ENCODE measurements at places on chromosomes 11 and 22.

DNA sequence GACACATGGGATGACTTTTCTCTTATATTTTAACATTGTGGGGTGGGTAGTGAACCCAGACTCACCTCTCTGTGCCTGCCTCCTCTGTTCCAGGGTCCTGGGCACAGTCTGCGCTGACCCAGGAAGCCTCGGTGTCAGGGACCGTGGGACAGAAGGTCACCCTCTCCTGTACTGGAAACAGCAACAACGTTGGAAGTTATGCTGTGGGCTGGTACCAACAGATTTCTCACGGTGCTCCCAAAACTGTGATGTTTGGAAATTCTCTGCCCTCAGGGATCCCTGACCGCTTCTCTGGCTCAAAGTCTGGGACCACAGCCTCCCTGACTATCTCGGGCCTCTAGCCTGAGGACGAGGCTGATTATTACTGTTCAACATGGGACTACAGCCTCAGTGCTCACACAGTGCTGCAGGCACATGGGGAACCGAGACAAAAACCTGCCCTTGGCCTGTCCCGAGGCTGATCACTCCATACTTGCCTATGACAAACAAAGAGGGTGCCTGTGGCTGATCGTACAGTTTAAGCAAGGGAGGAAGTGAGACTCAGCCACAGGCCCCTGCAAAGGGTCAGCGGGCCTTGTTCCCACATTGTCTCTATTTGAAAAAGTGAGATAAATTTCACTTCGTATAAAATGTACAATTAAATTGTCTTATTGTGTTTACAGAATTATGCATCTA, 43.7 kb upstream of the TOP3B start:
- no peak for DNase-seq

DNA sequence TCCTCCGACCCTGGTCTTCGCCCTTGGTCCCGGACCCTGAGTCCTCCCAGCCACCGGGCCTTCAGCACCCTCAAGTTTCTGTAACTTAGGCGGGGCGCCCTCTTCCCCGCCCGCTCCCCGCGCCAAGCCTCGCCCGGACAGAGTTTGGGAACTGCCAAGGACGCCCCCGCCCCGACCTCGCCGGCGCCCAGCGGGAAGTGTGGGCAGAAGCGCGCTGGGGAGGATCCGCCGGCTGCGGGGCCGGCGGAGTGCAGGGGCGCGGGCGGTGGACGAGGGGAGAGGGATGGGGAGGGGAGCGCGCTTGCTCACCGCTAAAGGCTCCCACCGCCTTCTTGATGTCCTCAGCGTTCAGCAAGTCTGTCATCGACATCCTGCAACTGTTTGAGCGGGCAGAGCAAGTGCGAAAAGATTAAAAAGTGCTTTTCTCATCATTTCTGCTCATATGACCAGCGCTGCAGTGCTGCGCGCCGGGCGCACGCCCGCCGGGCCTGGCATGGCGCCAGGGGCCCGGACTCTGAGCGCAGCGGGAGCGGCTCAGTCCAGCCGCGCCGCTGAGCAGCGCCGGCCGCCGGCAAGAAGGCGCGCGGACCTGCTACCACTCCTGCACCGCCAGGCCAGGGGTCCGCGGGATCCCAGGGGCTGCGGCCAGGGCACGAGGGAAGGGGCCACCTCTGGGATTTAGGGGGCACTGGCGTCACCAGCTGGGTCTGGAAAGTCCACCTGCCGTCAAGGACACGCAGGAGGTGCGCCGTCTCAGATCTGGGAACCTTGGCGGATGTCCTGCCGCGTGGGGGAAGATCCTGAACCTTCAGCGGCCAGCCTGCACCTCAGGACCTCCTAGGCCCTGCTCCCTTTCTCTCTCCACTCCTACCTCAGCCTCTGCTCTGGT, at the start of gene PVALB:
TSS of gene PVALB (minus strand) at position 400 of the 889 bp plus-strand sequence. CDS start at position 370, 30 bp downstream.
- no peak for DNase-seq

- no peak for DNase-seq
Measured at GRCh38 chr22:37448516-37449127, 21.3 kb upstream of the ELFN2 start.

DNA sequence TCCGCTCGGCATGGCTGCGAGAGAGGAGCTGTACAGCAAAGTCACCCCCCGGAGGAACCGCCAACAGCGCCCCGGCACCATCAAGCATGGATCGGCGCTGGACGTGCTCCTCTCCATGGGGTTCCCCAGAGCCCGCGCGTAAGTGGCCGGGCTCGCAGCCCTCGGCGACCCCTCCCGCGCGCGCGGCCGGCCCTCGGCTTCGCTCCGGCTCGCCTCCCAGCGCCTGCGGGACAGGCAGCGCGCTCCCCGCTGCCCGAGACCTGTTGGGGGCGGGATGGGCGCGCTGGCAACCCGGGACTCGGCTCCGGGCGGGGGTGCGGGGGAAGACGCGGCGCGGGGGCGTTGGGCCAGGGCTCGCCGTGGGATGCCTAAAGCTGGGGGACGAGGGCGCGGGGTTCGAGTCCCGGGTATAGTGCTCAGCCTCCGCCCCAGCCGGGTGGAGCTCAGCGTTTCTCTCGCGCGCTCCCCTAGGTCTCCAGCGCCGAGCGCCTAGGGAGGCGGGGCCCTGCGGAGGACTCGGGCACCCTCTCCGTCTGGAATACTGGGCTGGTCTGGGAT, 630 bp downstream of the UBASH3B start:
- DNase-seq, result peak; percentile 63

Data from activated CD4-positive, alpha-beta T cell treated with anti-CD3 and anti-CD28 coated beads, Interleukin-2, amount 50 U/mL, for 4 hours (primary cell).